ENCODE measurements at places on chromosomes 6 and 20.

DNA sequence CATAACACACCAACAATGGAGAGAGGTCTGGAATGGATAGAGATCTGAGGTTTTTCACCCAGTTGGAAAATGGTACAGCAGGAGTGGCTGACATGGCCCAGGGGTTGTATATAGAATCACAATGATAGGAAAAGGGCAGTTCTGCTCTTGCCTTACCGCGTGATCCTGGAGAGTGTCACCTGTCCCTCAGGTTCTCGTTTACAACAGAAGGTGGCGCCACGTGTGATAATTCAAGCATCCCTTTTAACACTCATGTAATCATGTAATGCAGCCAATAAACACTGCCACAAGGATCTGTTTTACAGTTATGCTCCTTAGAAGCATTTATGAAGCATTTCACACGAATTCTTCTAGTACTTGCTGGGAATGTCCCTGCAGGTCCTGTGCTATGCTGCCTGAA, 12.9 kb upstream of the WFDC2 start:
- no peak for DNase-seq

DNA sequence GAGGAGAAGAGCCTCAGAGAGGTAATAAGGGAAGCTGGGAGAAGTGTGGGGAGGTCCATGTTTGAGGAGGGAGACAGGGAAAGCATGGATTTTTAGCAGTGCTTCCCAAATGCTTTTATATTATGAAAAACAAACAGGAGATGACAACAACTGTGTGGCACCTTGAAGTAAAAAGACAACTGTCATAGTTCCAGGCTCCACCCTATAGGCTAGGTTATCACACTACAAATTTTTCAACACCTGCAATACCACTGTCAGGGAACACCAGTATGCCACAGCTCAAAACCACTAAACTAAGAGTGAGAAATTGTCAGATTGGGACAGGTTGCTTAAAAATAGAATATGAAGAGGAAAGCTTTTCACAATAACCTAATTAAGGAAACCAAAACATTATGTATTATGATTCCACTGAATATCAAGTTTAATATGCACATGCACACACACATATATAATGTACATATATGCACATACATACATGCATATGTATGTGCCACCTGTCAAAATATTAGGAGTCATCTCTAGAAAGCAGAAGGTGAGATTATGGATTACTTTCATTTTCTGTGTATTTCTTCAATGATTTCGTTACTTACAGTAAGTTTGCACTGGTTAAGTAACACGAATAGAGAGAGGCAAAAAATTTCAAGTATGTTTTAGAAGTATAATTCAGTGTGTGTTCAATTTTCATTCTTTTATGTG, 261.2 kb downstream of the PTPRK start:
- DNase-seq: no peak

DNA sequence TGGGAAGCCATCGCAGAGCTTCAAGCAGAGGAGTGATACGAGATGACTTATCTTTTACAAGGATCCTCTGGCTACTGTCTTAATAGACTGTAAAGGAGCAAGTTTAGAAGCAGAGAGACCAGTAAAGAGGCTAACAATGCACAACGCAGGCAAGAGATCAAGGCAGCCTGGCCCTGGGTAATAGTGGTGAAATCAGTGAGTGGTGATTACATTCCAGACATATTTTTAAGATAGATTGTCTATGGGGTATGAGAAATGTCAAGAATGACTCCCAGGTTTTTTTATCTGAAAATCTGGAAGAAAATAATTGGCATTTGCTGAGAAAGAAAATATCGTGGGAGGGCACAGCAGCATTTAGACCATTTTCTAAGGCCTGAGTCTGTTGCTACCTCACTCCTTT, 213.6 kb upstream of the HTR1E start:
- DNase-seq: peak; percentile 86

- DNase-seq: no peak
Measured at GRCh38 chr20:22878166-22878565, 156.9 kb upstream of the SSTR4 start.

- peak; percentile 95 for DNase-seq
Measured at GRCh38 chr20:57030611-57031600, 235.5 kb downstream of the BMP7 start.

DNA sequence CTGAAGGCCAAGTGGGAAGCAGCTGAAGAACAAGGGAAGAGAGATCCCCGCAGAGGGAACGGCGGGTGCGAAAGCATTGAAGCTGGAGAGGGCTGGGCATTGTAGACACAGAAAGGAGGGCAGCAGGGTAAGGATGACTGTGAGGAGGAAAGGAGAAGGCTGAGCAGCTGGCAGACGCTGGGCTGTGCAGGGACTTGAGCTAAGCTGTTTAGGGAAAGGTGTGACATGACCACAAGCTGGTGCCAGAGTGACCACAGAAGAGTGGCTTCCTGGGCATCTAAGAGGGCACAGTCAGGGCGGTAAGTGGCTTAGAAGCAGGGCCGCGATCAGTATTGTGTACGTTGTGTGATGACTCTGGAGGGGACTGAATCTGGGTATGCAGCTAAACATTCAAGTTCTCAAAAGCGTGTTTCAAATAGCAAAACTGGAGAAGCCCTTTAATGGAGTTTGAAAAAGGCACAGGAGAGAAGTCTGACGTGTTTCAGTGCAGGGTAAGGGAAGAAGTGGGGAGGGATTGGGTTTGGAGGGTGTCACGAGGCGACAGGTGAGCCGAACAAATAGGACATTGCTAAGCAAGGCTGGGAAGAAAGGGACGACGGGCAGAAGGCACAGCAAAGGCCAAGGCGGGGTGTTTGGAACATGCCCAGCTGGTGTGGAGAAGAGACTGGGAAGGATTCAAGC, 46.1 kb upstream of the ARFGEF2 start:
- no peak for DNase-seq

DNA sequence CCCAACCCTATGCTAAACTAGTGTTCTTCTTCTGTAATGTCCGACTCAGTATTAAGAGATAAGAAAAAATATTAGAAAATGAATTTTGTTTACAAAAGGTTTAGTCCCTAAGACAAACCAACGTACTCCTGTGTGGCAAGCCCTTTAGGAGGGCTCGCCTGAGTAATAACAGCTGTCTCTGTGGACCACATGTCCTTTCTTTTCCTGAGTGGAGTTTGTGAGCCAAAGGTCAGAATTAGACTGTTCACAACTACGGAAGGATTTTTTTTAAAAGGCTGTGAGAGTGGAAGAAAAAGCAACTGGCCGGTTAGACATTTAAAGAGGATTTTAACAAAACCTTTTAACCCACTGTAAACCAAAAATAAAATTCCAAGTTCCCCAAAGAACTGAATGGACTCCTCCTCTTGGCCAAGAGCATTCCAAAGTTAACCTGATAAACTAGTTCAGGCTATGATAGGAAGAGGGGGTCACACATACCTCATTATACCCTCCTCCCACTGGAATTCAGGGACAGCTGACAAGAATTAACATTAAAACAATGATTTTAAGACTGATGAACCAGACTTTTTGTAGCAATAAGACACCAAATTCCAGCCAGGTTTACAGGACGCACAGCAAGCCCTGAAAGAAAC, 43.5 kb downstream of the FAM184A start:
- DNase-seq: no peak

- DNase-seq: no peak
Measured at GRCh38 chr6:25154034-25154596, 125.1 kb upstream of the CARMIL1 start.

DNA sequence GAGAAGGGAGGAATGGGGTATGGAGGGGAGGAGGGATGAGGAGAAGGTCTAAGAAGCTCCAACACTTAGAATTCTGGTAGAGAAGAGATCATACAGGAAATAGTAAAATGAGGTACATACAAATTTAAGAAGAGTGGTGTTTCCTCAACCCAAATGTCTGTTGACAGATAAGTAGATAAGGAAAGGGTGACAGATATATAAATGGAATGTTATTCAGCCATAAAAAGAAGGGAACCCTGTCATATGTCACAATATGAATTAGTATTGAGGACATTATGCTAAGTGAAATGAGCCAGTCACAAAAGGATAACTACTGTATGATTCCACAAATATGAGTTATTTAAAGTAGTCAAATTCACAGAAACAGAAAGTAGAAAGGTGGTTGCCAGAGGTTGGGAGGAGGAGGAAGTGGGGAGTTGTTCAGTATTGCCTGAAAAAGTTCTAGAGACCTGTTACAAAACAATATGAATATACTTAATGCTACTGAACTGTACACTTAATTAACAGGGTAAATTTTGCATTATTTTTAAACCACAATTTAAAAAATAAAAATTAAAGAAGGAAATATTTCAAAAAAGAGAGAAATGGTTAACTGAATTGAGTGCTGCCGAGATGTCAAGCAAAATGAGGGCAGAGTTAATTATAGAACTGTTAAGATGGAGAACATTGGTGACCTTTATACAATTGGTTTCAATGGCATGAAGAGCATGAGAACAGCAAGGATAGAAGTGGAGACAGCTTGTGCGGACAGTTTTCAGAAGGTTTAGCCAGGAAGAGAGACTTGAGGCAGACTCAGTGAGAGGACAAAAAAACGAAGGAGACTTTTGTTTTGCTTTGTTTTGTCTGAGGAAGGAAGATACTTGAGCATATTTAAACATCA, 47.6 kb upstream of the ADGRF4 start:
- DNase-seq: no peak

DNA sequence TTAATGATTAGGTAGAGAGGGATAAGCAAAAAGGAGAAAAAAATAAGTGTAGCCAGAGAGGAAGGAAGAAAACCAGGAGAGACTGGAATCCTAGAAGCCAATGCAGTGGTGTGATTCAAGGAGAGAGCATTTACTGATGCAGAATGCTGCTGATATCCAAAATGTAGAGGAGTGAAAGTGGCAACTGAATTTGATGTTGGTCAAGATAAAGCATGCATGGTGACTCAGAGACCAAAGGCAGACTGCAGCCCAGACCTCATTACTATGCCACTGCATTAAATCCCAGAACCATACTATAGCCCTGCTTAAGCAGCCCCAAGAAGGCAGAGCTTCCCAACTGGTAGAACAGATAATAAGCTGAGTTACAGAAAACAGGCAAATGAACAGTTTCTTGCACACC, 15.8 kb downstream of the KLHL32 start:
- DNase-seq: no peak

DNA sequence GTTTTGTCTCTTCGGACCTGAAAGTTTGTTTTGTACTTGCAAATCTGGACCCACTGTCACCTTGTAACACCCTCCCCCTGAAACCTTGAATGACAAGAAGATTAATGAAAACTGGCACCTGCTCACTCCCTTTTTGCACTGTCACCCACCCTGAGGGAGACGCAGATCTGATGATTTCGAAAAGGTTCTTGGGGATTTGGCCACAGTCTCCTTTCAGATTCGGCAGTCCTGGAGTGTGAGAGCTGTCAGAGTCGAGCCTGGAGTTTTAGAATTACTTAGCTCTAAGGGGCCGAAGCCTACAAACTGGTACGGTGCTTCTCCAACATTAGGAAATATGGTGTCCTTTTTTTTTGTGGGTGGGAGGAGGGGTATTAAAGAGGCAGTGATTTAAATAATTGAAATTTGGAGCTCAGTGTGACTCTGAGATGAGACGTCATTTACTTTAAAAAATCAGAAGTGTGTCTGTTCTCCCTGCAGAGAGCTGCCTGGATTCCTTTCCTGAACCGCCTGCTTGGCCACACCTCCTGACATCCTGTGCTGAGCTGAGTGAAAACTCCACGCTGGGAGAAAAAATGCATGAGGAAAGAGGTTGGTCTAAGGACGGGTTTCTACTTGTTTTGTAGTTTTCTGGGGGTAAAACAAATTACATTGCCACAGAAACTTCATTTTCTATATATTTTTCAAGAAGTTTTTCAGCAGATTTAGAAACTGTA, 447.0 kb upstream of the CDH4 start:
- DNase-seq: no peak

GRCh38 chr6:46419576-46420002, 71.7 kb downstream of the RCAN2 start:
- DNase-seq: peak; percentile 57

GRCh38 chr20:44357555-44358125, 2.1 kb downstream of the HNF4A start:
- no peak for DNase-seq

GRCh38 chr6:138499303-138500018, at the start of gene NHSL1:
Gene NHSL1, minus strand, starts transcription at chr6:138499494. Its CDS starts 204 bp downstream, at chr6:138499290.
- DNase-seq: no peak

DNA sequence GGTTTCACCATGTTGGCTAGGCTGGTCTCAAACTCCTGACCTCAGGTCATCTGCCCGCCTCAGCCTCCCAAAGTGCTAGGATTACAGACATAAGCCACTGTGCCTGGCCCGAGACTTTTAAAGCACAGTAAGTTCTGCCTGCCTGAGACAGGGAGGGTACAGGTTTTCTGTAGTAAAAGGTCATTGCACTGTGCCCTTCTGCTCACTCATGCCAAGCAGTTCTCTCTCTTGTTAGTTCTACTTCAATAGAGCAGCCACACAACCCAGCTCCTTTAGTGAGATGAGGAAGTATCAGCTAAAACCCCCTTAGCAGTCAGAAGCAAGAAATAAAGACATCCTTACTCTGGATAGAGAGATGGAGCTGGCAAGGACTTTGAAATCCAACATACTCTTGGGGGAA, 52.4 kb upstream of the ARMH2 start:
- DNase-seq: no peak

DNA sequence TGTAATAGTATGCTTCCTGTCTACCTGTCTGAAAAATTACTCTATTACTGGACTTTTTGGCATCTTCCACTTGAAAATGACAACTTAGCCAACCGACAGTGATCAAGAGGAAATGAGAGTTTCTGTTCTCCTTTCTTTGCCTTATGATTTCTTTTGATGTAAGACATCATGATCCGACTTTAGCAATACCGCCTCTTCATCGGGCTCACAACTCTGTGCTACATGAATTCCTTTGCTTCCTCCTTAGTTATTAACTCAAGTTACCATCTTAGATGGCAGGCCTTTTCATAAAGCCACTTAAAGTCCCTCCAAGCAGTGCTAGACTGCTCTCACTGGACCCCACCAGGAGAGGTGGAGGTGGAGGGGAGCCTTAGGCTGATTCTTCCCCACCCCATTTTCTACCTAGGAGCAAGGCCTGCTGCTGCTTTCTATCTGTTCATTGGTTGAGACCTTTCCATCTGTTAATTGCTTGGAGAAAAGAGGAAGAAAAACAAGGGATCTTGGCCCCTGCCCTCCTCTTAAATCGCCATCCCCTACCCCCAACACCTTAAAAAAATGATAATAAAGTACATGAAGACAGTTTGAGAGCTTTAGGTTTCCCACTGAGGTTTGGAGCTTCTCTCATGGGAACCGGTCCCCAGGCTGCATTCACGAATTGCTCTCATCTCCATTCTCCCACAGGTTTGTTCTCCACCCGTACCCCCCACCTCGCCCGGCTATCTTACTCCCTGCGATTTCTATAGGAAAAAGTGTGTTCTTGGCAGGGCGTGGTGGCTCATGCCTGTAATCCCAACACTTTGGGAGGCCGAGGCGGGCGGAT, 21.6 kb upstream of the MCM3 start:
- DNase-seq: no peak

DNA sequence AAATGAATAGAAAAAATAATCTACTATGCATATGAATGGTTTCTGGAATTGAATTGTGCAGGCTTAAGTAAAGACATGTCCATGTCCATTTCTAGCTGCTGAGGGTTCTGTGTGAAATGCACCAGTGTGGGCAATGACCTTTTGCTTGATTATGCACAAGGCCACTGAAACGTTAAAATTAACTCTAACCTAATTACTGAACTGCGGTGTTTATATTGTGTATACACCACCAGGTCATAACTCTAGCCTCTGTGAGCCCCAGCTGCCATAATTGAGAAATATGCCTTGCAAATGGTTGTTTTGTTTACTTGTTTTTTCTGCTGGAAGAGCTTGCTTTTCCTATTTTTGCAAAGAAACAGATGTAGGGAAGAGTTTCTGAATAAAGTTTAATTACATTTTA, 46.1 kb downstream of the RSPO3 start:
- no peak for DNase-seq
